Hippocampal formation (tissue), 2 donors: ENCODE measurements at places on chromosomes 5 and 9.
A peak's percentile ranks its signal among the peaks of the same experiment; 100 is the strongest.

DNA sequence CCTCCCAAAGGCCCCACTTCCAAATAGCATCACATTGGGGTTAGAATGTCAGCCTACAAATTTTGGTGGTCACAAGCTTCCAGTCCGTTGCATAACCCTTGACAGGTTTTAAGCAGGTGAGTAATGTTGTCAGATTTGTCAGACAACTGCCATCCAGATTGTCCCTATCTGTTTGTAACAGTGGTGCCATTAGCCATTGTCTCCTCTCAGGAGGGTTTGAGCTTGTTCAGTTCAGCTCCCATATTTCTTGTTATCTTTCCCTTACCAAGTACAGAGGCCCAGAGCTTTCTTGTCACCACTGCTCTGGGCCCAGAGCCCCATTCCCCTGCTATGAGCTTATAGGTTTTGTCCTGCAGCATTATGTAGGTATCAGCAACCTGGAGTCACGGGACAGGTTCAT, 14.8 kb upstream of the GSN start:
- DNase-seq: no peak

DNA sequence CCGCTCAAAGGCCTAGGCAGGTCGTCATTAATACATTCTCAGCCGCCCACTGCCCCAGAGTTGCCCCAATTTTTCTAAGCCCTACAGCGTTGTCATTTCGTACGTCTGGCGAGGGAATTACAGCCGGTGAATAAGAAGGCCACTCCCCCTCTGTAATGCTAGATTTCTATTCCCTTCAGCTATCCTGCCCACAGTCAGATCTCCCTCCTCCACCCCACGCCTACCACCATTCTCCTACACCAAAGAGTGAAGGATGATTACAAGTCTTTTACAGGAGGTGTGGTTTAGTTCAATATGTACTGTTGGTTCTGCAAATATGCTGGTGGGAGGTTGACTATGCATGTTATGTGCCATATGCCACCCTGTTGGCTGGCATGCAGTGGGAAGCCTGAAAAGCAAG, 83.7 kb upstream of the SMIM15 start:
- no peak for DNase-seq

- no peak for DNase-seq
Measured at GRCh38 chr5:140106805-140107311, 7.1 kb upstream of the PURA start.

- peak; percentile 3 for DNase-seq
Measured at GRCh38 chr5:54361691-54362411, 51.5 kb upstream of the ARL15 start.

GRCh38 chr5:172399826-172400225, 54.5 kb downstream of the SH3PXD2B start:
- no peak for DNase-seq

DNA sequence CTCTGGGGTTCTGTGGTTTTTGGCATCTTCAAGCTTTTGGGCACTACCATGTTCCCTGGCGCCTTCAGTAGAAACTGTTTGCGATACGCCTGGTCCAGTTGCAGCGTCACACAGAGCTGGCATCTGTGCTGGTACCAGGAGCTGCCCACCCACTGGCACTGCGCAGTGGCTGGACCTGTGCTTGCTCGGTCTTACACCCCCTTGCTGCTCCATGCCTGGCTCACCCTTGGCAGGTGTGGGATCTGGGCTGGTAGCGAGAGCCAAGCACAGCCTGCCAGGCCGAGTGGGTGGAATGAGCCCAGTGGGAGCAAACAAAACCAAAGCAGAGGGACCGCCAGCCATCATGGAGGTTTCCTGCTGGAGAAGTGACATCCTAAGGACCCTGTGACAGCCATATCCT, 170.2 kb upstream of the IRX2 start:
- DNase-seq: no peak

DNA sequence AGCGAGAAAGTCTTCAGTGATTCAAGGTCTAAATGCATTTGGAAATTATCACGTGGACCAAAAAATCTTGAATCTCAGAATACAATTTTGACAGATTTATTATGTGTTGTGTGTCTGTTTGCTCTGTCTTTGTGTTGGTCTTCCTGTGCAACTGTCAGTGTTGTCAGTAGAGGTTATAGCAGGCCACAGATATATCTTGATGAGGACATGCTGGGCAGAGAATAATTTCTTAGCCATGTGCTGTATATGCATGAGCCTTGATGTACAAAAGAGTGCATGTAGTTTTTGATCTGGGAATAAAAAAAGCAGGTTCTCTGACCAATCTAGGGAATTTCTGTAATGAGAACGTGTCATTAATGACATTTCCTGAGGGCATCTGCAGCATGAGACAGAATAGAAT, 57.6 kb downstream of the ZSWIM6 start:
- DNase-seq: no peak

- DNase-seq: no peak
Measured at GRCh38 chr5:108615216-108615615, 132.5 kb upstream of the FER start.

DNA sequence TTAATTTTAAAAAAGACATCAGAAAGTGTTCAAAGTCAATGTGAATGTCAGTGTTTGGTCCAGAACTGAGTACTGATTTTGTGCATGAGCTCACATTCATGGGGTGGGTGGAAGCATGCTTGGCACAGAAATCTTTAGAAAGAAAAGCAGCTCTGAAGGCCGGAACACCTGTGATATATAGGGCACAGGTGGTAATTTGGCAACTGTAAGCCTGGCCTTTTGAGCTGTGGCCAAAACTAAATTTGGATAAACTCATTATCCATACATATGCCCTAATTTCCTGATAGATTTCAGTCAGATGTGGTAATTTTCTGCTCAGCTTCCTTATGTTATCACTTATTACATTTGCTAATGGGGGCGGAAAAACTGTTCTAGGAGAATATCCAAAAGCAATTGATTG, 211.4 kb downstream of the HCN1 start:
- peak; percentile 0 for DNase-seq

- DNase-seq: no peak
Measured at GRCh38 chr9:98472216-98472615, 216.8 kb upstream of the TBC1D2 start.

- no peak for DNase-seq
Measured at GRCh38 chr5:176743136-176743861, 67.1 kb upstream of the UNC5A start.

DNA sequence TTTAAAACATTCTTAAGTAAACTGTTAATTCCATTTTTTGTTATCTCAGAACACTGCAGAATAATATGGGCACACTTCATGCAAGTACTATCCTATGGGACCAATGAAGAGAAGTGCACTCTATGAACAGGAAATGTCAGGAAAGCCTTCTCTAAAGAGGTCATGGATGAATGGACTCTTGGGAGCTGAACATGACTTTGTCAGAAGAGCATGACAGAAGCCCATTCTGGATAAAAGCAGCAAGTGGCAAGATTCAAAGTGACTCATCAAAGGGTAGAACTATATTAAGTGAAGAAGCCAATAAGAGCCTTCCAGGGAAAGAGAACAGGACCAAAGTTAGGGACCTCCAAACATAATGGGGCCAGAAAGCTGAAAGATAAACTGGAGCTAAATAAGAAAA, 94.0 kb downstream of the RAPGEF6 start:
- DNase-seq: no peak

DNA sequence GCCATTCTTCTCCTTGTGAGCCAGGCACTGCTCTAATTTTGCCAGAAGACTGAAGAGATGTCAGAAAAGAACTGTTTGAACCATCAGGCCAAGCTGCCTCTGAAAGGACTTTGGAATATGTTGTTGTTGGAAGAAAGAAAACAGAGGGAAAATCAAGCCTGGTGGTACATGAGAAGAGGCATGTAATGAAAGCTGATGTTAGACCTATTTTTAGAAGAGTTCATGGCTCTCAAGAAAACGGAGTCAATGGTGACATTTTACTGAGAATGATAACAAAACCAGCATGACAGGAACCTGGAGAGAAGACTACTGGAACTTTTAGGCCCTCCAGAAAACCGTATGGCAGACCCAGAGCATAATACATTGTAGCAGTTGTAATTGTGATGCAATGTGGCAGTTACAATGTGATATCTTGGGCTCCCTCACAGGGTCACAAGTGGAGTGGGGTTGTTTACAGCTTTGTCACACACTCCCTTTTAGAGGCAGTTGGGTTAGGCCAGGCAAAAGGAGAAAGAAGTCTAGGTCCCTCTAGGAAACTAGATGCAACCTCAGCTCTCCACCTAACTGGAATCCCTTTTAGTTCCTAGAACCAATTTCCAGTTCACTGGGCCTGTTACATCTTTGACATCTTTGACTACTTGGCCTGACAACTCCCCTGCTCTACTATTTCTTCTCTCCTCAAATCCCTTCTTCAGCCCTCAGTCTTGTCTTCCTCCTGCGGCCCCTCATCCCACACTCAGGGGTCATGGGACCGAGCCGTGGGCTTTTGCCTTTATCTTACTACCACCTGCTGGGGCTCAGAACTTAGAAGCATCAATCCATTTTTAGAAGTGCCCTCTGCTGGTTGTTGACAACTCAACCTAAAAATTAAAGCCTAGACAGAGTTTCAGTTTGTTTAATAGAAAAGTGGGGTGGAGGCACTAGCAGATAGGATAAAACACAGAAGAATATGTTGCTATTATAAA, 61.2 kb upstream of the JAK2 start:
- no peak for DNase-seq

DNA sequence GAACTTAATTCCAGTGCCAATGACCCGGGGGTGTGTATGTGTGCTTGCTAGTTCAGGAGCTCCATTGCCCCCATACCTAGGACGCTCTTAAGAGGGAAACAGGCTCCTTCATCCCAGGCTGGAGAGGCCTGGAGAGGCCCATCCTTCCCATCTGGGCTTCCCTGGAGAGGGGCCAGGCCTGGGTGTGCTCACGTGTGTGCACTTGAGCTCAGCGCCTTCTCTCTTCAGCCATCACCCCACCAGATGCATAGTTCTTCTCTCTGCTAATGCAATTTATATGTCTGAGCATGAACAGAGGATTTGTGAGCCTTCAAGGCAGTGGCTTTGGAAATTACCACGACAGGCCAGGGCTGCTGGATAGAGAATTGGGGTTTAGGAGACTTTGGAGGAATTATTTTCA, 48.6 kb upstream of the SHB start:
- DNase-seq: no peak

DNA sequence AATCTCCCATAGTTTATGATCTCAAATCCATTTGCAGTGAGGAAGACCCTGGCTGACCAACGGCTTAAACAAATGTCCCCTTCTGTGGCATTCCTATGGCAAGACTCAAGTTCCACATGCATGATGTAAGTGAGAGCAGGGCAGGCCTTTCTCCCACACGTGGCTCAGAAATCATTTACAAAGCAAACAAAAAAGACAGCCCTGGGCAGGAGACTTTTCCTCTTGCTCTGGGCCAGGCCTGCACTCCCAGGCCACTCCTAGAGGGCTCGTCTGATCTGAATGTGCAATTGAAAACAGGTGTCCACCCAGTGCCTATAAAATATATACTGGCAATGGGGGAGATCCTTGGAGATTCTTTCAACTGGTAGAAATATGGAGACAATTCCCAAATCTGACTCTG, 123.1 kb downstream of the DMRT2 start:
- DNase-seq: no peak

DNA sequence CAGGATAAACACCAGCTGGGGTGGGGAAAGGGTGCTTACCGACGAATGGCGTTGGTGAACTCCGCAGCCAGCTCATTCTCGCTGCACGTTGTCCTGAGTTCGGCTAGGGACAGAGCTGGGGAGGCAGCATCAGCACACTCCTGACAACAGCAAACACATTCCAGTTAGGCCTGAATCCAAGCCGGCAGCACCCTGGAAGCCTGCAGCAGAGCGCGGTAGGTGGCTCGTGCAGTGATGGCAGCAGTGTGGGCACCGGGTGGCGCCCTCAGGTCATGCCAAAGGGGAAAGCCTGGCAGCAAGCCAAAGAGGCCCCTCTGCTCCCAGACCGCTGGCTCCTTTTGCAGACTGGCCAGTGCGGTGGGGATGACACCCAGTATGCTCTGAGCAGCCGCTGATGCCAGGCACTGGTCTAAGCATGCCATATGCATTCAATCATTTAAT, 66.9 kb downstream of the DCP2 start:
- no peak for DNase-seq

DNA sequence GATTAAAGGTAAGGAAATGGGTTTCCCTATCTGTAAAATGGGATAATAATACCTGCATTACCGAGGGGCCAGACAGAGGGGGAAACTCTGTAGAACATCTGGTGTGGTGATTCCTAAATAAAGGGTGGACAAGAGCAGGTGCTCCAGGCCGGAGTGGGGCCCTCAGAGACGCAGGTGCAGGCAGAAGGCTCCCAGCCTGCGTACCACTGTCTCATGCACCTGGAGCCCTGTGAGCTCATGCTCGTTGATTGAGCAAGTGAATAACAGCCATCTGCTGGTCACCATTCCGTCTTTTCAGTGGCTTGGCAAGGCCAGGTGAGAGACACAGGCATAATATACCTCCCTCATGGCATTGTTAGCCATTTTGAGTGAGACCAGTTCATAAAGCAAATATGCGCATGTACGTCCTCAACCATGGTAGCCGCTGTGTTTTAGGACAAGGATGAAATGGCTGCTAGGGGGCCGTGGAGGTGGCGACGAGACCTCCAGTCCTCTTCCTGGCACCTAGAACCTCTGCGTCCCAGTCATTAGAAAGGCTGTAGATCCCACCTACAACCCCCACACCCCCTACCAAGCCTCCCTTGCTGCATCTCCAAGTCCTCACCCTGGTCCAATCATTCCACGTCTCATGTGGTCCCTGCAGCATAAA, 198.0 kb upstream of the MVB12B start:
- no peak for DNase-seq

DNA sequence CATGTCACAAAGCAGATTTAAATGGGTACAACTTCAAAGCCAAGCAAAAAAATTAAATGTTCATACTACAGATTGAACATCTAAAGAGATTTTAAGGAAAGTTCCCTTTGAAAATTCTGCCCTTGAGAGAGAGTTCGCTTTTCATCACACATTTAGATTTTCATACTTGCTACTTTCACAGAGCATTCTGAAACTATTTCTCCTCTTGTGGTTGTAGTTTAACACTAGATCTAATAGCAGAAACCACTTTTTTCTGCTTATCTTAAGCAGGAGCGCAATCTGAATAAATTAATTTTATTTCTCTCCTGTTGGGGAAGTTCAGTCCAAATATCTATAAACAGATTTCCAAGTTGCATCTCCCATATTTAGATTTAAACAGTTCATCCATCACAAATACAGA, 173.3 kb upstream of the RASA1 start:
- DNase-seq: no peak

DNA sequence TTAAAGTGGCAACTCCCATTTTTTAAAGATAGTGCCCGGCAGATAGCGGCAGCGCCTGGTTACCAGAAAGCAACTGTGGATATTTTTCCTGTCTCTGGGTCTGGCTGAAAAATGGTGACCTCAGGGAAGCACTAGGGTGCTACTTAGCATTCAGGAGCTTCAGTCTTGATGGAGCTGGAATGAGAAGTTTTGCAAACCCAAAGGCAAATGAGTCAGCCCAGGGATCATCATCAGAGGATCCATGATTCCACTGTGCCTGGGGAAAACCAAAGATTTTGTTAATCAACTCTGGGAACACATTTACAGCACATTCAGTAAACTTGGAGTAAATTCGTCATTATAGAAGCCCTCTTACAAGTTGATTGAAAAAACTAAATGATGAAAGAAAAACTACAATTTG, 26.7 kb downstream of the F2R start:
- no peak for DNase-seq

GRCh38 chr5:32562843-32563242, 22.5 kb upstream of the SUB1 start:
- DNase-seq: no peak
